AG04450 (cell line): ENCODE measurements at places on chromosomes 7 and 10. TPM values are rescaled to one million over a fixed set of nuclear protein-coding genes. Genes with fewer than 3 reads are reported as not detected.

- DNase-seq, result peak; percentile 30
These were observed 60.4 kb downstream of the INPP5F start for GRCh38 chr10:119786117-119786769.

- no peak for DNase-seq
These were observed 30.1 kb upstream of the NEUROD6 start for GRCh38 chr7:31370609-31371008.

GRCh38 chr7:46360296-46360695 is 439.2 kb upstream of the IGFBP3 start:
- DNase-seq, result no peak

DNA sequence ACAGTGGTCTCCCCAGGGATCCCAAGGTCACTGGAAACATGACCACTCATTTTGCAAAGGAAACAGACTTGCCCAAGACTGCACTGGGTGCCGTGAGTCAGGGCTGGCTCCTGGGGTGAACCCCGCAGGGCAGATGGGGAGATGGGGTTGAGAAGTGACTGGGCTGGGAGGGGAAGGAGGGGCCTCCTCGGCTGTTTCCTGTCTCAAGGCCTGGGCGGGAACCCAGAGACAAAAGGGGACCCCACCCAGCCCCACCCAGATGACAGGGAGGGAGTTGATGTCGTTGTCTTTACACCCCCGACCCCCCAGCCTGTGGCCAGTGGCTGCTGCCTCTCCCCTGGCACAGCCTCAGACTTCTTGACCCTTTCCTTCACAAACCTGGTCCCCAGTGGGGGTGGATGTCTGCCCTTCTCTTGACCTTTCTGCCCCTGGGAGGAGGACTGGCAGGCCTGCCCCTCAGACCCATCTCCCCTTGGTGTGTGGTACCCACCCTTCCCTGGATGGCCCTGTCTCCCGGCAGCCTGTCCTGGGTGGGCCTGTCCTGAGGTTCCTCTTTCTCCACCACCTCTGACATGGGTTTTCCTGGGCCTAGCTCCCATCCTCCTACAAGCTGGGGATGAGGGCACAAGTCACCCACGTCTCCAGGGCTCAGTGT is 1.4 kb downstream of the MYO1G start:
- no peak for DNase-seq

- no peak for DNase-seq
These were observed 12.3 kb downstream of the COL26A1 start for GRCh38 chr7:101374990-101375389.

- DNase-seq, result no peak
These were observed 4.5 kb downstream of the GRK5 start for GRCh38 chr10:119211625-119212441.

GRCh38 chr7:106021151-106022067 is 58.3 kb downstream of the CDHR3 start:
- DNase-seq, result no peak

DNA sequence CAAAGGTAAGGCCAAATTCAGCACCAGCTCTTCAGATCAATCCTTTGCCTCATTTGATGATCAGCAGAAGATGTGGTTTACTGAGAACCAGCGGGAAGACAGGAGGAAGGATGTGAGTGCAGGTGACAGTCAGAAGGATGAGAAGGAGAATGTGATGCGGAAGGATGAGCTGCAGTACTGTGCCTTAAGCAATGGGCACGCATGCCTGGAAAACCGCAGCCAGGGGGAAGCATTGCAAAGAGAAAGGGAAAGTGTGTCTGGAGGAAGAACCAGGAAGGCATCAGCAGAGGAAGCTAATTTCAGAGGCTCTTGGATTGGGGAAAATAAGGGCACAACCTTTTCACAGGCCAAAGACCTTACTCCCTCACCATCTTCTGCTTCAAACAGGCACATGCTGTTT is 25.7 kb downstream of the C10orf71 start:
- DNase-seq, result no peak

DNA sequence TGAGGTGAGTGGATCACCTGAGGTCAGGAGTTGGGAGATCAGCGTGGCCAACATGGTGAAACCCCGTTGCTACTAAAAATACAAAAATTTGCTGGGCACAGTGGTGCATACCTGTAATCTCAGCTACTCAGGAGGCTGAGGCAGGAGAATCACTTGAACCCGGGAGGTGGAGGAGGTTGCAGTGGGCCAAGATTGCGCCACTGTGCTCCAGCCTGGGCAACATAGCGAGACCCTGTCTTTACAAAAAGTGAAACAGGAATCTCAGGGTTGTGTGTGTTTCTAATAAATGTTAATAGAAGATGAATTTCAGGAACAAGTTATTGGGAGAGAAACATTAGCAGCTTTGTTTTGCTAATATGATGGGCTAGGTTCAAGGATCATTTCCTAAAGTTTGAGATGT is 19.9 kb downstream of the PPP2R2D start:
- DNase-seq, result no peak

The EZH2 gene
- 13.4 and 17.0 TPM in 2 replicates for polyA plus RNA-seq

The WEE2 gene
- not detected in 2 replicates for polyA plus RNA-seq

The CDC14C gene
- 0.07 TPM in 1 of 2 replicates, not detected in the other for polyA plus RNA-seq

The SPDYE8 gene
- 0.10 TPM in 1 of 2 replicates, not detected in the other for polyA plus RNA-seq
